Small intestine (tissue), 16 donors: ENCODE measurements at places on chromosomes 2 and 18.

GRCh38 chr2:128363934-128364361 lies 45.3 kb upstream of the HS6ST1 start:
- no peak for DNase-seq

GRCh38 chr18:24553571-24554285 lies 93.3 kb downstream of the HRH4 start:
- no peak for DNase-seq

DNA sequence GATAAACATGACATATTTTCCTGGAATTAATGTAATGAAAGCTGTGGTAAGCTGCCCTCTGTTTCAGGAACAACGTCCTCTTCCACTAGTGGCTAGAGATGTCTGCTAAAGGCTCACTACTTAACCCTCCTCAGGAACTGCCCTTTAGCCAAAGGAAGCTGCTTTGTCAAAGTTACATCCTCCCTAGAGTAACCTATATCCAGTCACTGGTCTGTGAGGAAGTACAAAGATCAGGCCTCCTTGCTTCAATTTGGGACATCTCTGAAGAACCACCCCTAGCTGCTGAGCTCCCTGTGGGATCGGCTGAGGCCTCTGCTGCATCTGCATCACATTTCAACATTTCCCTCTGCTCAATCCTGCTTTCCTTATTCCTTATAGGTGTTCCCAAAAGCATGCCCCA lies 107.8 kb downstream of the PRELID3A start:
- no peak for DNase-seq

DNA sequence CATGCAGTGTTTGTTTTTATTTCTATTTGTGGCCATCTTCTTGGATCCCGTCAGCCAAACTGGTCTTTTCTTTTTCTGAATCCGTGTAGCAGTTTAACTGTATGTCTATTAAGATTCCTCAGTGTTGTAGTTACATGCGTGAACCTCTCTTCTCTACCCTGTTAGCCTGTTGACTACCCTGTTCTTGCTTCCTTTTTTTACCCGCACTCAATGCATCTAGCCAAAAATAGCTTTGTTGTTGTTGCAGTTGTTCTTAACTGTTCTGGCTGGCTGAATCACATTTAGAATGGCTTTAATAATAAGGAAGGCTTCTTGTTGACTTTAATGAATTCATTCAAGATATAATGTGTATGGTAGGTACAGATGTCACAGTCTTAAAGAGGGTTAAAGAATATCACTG lies 137.1 kb downstream of the LCLAT1 start:
- no peak for DNase-seq

DNA sequence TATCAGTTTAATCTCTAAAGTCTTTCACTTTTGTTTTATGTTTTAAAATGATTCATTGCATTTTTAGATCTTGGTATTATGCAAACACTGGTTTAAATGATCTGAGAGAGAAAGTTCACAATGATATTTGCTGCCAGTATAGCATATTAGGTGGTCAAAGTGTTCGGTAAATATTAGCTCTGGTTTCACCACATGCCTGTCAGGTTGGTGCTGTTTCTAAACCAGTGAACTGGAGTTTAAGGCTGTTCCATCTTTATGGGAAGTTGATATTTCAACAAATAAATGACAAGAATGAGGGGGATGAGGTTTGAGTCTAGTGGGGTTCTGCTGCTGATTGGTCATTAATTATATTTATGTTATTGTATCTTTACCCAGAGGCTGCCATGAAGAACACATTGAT lies 436.4 kb downstream of the DCDC2C start:
- no peak for DNase-seq

- peak; percentile 37 for DNase-seq
Measured at GRCh38 chr2:63189026-63189425, 138.4 kb downstream of the OTX1 start.

DNA sequence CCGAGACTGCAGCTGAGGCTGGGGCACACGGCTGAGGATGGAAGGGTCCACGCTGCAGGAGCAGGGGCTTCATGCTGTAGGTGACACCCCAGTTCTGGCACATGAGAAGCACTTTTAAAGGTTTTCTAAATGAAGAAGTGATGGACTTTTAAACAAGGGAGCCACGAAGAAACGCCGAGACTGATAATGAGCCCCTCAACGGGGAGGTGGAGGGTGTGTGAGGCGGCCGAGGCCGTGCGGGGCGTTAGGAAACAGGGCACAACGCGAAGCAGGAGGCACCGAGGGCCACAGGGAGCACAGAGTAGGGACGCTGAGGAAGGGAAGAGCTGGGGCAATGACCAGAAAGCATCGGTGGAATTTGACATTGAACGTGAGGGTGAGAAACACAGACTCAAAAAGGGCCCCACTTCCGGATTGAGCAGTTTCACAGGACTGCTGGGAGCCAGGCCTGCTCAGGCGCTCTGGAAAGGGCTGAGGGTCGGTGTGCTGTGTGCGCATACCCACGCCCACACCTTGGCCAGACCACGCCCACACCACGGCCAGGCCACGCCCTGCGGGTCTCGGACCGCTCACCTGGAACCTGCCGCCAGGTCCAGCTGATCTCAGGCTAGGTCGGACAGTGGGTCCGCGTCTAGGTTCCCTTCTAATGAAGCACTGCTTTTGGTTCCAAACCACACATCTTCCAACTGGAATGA lies 115.7 kb downstream of the GYPC start:
- no peak for DNase-seq

- no peak for DNase-seq
Measured at GRCh38 chr2:132589111-132589830, 80.7 kb downstream of the LYPD1 start.

DNA sequence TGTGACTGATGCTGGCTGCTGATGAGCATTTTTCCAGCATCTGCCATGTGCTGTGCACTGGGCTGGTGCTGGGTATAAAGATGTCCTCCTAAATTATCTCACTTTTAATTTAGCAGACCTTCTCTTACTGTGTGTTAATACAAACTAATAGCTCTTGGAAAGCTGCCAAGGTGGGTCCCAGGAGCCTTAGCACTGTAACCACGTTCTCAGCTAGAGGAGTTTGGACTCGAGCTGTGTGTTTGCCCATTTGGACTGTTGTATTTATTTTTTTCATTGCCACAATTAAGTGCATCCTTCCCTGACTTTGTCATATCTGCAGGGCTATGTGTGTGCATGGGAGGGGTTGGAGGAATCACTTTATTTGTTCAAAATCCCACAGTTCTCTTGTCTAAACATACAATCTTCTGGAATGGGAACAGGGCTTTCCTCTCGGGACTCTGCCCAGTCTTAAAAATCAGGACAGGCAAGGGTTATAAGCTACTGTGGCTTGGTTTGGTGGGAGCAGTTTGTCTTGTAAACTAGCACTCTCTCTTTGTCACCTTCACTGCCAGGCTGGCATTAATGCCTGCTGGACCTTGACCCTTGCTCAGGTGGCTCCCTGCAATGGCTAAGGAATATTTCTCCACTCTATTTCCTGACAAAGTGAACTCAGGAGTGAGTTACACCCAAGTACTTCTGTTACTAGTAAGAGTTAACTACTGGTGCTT lies 129.7 kb upstream of the MGAT5 start:
- DNase-seq, result peak; percentile 96

DNA sequence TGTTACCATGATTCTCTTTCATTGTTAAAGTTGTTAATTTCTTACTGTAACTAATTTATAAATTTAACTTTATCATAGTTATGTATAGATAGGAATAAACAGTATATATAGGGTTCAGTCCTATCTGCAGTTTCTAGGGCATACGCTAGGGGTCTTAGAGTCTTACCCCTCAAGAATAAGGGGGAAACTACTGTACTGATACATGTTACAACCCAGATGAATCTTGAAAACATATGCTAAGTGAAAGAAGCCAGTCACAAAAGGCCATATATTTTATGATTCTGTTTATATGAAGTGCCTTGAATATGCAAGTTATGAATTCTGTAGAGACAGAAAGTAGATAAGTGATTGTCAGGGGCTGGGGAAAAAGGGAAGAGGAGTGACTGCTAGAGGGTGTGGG lies 52.4 kb downstream of the RTN4 start:
- no peak for DNase-seq

GRCh38 chr2:208195531-208195930 lies 5.7 kb upstream of the C2orf80 start:
- DNase-seq, result no peak

- DNase-seq, result no peak
Measured at GRCh38 chr2:52327641-52328040, 1295.7 kb upstream of the NRXN1 start.

- no peak for DNase-seq
Measured at GRCh38 chr18:2409906-2410305, 161.4 kb downstream of the METTL4 start.
